ENCODE measurements at places on chromosomes 5 and 9.

DNA sequence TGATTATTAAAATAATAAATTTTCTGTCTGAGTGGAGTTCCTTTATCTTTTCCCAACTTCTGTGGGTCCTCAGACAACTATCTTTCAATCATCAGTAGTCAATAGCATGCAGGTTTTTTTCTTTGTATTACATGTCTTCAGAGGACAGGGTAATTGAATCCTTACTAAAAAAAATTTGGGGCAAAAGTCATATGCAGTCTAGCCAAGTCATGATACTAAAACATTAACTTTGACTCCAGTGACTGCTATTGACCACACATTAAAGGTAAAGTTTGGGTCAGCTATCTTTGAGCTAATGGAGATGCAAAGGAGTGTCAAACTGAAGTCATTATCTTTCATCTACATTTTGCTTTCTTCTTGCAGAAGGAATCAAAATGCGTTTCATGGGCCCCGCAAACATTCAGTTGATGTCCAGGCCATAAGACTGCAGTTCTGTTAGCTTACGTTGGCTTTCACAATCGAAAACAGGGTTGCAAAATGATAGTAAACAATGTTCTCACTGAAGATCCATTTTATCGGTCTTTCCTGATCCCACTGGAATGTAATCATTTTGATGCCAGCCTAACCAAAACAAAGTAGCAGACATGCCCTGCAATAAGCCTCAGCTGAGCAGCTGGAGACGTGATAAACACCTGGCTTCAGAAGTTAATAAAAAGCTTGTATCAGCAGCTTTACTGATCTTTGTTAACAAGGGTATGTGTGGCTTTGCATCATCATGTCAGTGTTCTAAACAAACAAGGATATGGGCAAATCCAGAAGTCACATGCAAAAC lies 186.1 kb upstream of the PRLR start:
- DNase-seq = no peak

DNA sequence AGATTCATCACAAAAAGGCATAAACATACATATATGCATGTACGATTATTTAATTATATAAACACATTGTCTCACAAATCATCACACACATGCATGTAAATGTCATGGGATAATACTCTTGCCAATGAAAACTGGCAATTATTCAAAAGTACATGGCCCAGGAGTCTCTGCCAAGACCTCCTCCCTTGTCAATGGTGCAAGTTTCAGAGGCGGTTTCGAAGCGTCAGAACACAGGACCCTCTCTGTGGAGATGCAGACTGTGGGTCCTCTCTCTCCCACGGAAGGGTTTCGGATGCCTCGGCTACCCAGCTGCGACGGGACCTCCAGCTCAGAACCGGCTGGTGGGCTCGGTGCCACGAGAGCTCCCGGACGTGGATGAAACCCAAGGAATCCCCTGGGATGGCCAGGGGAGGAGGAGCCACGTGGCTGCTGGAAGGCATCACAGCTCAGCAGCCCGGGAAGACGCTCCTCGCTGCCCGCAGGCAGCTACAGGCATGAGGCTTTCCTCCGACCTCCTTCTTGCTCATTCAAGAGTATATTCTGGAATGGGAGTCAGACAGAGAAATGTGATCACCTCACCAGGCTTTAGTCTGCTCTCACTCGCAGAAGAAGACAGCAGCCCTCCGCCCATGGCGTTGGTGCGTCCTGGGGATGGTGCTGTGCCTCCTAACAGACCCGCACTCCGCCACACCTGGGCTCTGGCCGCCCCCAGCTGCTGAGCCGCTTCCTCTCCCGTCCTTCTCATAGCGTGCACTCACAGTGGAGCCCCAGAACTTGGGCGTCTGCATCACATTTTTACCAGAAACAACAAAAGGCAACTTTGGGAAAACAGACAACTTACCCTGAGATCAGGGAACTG lies 308.8 kb downstream of the IRX2 start:
- DNase-seq = no peak

DNA sequence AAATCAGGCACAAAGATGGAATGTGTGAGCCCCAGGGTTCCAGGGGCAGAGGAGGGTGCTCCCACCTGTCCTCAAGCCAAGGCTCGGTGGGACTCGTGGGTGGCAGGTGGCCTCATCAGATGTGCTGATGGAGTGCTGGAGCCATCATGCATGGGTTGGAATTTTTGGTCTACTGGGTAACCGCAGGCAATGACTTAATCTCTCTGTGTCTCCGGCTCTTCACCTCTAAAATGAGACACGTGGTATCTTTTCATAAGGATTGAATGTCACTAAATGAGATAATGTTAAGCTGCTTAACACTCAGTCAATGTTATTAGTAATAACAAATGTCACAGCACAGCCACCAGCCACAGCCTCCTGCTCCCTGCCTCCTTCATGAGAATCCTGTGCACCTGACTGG lies 245.5 kb downstream of the HSPA4 start:
- DNase-seq = no peak

GRCh38 chr5:74963407-74963806 lies 89.0 kb downstream of the GCNT4 start:
- no peak for DNase-seq

- DNase-seq = no peak
Measured at GRCh38 chr5:105806596-105806995, 1864.1 kb downstream of the EFNA5 start.

GRCh38 chr9:95605101-95605500 lies 88.3 kb upstream of the PTCH1 start:
- DNase-seq = no peak

- DNase-seq = peak; percentile 19
Measured at GRCh38 chr5:141349917-141350619, at the start of gene PCDHGB1. PCDHGB1 (plus strand) TSS chr5:141350099; CDS start chr5:141350261, 162 bp downstream.

DNA sequence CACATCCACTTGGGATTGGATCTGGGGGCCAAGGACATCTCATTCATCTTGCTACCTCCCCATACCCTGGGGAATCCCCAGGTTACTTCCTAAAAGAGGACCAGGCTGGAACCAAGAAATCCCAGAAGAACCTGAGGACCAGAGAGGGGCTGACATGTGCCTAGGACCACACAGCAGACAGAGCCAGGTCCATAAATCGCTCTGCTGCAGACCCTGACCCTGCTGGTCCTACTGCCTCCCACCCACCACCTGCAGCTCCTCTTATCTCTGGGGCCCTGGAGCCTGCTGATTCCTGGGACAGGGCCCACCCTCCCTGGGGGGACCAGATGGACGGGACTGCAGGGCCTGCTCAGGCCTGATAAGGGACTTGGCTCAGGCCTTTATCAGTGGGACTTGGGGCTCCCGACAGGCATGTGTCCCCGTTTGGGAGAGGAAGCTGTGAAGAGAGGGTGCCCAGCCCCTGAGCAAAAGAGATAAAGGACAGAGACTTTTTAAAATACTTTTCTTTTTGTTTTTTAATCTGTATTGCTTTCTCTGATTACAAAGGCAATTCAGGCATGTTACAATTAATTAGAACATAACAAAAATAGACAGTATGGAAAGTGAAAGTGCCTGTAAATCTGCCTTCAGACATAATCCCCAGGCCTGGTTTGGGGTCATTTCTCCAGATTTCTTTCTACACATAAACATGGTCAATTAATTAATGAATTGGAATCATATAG lies 101.3 kb upstream of the LARP1 start:
- no peak for DNase-seq

GRCh38 chr5:81779916-81780266 lies 29.0 kb upstream of the SSBP2 start:
- no peak for DNase-seq

- DNase-seq = no peak
Measured at GRCh38 chr9:124574534-124575375, 67.6 kb upstream of the NR5A1 start.

DNA sequence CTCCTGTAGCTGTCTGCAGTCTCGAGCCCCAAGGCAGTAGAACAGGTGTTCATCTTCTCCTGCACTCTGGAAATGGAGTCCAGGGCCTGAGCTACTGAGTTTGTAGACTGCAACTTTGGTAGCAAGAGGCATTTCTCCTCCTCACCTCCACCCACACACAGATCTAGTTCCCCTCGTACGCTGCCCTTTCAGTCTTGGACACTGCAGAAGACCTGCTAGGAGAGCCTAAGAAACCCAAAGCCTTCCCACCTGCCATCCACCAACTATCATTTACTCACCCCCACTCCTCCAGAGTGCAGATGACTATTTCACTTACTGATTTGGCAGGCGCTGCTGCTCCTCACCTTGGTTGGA lies 59.0 kb downstream of the KCNIP1 start:
- DNase-seq = no peak

DNA sequence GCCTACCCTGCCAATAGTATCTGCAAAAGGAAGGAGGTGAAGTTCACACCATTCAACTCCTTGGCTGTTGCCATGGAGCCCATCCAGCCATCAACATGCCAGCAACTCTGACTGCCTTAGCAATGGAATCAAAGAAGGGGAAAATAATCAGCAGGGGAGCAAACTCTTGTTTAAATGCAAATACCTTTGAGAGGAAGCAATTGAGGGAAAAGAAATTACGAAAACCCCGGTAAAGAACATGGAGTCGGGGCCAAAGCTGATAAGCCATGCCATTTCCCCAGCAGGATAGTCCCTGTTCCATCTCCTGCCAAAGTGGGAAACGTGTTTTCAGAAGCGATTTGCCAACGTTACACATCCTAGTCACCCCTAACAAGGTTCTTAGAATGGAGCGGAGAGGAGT lies 69.0 kb downstream of the MFAP3 start:
- DNase-seq = no peak

GRCh38 chr5:133455676-133456075 lies 156.7 kb downstream of the FSTL4 start:
- DNase-seq = no peak

GRCh38 chr5:169062690-169063089 lies 238.2 kb downstream of the SLIT3 start:
- DNase-seq = no peak

All from T-helper 1 cell (primary cell).